Skin of body (tissue), 3 donors: ENCODE measurements at places on chromosomes 16 and 17.
A peak's percentile ranks its signal among the peaks of the same experiment; 100 is the strongest.

DNA sequence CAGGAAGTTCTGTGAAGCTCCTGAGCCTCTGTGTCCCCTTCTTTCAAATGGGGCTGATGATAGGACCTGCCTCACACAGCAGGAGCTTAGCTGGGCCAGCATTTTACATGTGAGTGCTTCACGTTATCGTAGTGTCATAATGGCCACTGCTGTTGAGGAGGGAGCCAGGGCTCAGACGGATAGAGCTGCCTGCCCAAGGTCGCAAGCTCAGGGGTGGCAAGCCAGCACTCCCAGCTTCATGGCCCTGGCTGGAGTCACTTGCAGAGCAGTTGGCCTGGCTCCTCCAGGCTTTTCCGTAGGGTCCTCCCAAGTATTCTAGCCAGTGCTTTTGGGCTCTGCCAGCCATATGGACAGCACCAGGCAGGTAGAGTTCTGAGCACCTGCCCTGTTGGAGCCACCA, 115.1 kb downstream of the SOCS1 start:
- DNase-seq: no peak

DNA sequence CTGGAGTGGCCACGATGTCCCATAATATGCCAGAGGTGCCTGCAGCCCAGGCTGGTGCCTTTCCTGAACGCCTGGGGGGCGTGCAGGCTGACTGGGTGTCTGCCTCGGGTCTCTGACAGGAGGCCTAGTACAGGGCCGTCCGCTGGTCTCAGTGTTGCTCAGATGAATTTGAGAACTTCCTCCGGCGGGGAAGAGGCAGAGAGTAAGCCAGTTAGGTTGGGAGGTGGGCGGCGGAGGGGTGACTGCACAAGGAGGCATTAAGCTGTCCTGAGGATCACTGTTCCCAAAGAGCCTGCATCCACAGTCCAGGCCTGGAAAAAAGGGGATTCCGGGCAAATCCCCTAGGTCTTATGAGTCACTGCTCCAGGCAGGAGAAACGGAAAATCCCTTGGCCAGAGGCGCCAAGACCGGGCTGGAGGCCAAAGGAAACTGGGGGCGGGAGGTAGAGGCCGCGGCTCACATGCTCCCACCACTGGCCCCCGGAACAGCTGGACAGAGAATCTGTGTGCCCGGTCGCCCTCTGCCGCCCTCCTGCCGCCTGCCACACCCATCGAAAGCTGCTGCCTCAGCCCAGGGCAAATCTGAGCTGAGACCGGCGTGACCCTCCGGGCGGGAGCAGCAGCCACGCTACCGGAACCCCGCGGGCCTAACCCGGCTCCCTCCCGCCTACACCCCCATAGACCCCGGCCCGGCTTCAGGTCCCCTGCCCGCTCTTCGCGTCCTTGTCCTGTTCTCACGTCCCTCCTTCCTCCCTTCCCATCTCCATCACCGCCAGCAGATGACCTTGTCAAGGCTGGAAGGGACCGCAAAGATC, 1.2 kb downstream of the TRIM47 start:
- DNase-seq: peak; percentile 84

DNA sequence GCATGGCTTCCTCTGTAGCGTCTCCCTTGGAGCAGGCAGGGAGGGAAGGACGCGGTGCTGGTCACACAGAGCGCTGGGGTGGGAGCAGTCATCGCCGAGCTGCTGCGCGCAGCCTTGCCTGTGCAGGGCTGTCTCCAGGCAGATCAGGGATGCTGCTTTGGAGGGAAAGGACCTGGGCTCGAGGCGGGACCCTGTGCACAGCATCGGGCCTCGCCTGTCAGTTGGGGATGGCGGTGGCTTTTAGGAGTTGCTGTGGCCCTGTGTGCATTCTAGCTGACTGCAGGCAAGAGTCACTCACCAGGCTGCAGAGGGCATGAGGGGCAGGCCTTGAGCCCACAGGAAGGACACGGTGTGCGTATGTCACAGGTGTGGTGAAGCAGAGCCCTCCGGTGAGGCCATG, 10.1 kb downstream of the ACSF3 start:
- no peak for DNase-seq

DNA sequence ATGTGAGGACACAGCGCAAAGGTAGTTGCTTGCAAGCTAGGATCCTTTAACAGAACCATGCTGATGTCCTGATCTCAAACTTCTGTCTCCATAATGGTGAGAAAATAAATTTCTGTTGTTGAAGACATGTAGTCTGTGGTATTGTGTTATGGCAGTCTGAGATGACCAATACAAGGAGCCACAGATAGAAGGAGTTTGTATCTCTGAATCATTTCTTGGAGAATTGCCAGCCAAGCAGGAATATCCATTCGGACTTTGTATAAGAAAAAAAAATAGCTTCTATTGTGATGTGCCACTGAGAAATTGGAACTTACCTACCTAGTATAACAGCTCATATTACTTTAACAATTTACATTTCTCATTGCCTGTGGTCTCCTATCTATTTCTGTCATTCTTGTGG, 447.6 kb upstream of the CA10 start:
- DNase-seq: no peak

- DNase-seq: no peak
Measured at GRCh38 chr16:54591816-54592246, 305.2 kb upstream of the IRX3 start.

DNA sequence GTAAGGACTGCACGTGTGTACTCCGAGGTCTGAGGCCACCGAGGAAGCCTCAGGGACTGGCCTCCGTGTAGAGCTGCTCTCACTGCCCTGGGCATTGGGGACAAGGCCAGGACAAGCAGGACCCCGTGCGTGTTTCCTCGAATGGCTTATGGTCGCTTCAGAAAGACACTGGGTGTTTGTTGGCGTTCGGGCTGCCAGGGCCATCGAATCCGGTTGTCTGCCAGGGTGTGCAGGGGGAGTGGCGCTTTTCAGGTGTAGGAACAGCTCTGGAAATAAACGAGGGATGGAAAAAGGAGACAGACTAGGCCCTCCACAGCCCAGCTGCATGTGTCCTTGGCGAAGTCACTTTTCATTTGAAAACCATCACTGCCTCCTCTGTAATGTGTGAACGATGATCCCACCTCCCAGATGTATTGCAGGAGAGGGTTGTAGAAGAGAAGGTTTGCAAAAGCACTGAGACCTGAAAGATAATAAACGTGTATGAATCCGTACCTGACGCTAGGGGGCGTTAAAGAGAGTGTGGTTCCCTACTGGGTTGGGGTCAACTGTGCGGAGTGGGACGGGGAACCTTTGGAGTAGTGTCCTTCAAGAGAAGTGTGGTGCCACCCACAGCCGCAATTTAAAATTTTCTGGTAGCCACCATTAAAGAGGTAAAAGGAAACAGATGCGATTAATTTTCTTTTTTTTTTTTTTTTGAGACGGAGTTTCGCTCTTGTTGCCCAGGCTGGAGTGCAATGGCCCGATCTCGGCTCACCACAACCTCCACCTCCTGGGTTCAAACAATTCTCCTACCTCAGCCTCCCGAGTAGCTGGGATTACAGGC, 2.1 kb upstream of the ZSCAN10 start:
- no peak for DNase-seq

DNA sequence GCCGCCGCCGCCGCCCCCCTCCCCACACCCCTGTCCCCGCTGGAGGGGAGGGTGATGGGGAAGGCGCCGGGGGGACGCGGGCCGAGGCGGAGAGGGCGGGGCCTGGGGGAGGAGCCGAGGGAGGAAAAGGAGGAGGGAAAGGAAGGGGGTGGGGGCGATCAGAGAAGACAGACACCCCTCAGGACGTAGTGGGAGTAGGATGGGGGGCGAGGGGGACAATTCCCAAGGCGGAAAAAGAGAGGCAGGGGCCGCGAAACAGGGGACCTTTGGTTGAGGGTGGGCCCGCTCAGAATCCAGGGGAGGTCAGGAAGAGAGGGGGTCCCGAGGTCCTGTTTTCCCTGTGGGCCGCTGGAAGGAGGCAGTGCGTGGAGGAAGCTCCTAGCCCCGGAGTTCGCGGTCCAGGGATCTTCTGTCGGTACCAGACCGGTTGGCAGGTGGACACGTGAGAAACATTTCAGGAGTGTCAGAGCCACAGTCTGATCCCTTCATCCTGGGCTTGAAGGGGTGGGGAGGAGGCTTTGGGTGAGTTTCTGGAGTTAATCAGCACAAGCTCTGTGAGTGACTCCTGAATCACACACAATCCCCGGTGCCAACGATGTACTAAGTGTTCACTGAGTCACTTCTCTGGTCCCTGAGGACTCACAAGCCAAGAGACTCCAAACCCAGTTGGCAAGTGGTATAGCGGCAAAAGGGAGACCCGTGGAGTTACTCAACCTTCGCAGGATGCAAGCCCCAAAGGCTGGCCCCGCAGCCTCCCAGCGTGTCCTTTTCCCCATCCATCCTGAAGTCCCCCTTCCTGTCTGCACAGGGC, at the start of gene XYLT1:
XYLT1 (minus strand) TSS at position 53 of the 811 bp plus-strand sequence. CDS start 164 bp downstream, outside the sequence.
- DNase-seq: peak; percentile 57

GRCh38 chr17:60934723-60935122, 257.1 kb downstream of the BCAS3 start:
- DNase-seq: no peak

DNA sequence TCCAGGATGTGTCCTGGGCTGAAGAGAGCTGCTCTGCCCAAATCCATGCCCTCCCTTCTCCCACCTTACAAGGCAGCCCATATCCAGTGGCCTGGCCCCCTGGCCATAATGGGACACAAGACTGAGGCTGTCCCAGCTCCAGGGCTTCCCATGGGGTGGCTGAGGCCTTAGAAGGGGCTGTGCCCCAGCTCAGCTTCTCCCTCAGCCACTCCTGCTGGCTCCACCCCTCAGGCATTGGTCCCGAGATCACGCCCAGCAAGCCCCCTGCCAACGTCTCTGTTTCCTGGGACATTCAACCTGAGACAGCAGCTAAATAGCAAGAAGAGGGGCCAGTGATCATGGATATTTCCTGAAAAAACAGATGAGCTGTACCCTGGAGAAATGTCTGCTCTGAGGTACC, 43.3 kb downstream of the ARHGAP27 start:
- DNase-seq: no peak

- DNase-seq: no peak
Measured at GRCh38 chr17:27982688-27983087, 59.8 kb upstream of the NLK start.

DNA sequence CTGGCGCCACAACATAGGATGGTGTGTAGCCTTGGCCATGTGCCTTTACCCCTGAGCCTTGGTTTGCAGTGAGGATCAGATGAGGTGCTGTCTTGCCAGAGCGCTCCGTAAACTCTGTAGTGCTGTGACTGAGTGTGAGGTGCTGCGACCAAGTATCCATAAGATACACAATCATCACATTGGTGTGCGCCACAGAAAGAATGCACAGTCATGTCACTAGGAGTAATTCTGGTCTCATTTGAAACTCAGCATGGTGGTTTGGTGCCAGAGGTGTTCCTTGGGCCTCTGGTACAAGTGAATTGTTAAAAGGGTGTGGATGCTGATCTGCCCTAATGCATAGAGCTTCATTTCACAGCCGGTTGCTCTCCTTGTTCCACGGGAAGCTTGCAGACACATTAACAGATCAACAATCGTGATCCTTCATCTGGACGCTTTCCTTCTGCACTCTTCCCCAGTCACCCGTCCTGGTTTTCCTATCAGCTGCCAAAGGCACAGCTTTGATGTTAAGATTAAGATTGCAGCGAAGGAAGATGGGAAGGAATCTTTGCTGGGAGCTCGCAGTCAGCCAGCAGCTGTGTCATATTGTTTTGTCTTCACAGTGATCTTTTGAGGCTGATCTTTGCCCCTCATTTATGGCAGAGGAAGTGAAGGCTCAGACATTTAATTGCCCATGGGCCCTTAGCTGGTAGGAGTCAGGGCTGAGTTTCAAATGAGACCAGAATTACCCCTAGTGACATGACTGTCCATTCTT, 79.1 kb downstream of the KSR1 start:
- no peak for DNase-seq

DNA sequence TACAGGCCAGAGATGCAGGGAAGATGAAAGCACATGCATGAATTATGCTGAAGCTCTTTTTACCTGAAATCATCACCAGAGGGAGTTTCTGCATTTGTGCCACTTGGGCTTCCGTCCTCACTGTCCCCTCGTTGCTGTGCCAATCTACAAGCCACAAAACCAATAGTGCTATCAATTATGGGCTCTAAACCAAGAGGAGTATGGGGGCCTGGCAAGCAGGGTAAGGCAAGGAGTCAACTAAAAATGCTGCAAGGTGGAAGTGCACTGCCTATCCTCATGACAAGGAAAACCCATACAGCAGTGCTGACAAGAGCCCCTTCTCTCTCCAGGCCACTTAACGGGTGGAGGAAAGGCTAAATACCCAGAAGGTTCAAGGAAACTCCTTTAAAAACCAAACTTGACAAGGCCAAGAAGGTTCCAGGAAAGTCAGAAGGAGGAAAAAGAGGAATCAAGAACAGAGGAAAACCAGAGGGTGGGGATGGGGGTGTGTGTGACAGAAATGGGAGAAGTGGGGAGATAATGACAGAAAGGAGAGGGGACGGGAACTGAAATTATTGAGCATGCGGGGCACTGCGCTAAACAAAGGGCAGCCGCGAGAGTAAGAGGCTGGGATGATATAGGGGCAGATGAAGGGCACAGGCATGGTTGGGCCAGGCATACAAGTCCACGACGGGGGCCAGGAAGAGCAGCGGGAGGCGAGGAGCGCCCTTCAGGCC, 674 bp downstream of the C17orf75 start:
- no peak for DNase-seq

GRCh38 chr17:31679667-31680066, 179.4 kb downstream of the COPRS start:
- DNase-seq: no peak

DNA sequence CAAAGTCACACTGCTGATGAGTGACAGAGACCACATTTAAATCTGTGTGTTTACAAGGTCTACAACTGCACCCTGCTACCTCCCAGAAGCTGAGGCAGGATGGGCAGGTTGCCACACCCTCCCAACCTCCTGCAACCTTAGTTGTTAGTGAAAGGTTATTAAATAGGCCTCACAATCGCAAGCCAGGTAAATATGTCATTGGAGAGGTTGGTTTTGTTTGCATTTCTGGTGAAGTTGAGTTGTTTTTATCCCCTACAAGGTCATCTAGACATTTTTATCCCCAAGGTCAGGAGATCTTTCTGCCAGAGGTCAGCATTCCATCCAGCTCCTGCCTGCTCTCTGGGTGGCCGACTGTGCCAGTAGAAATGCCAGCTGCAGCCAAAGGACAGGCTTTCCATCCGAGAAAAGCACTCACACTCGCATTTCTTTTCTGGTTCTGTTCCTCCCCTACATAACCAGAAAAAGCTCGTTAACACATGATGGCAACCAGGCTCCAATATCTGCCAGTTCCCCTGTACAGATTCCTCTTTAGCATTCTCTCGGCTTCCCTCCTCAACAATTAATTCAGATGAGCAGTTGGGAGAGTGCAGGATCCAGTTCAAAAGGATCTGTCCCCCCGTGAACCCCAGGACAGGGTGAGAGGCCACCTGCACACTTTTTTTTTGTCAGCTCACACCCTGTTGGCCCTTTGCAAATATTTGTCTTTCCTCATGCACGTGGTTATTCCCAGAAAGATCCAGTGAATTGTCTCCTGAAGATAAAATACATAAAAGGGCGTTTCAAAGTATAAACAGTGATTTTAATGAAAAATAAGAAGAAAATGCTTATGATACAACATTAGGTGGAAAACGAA, 562.8 kb downstream of the MAF start:
- no peak for DNase-seq

DNA sequence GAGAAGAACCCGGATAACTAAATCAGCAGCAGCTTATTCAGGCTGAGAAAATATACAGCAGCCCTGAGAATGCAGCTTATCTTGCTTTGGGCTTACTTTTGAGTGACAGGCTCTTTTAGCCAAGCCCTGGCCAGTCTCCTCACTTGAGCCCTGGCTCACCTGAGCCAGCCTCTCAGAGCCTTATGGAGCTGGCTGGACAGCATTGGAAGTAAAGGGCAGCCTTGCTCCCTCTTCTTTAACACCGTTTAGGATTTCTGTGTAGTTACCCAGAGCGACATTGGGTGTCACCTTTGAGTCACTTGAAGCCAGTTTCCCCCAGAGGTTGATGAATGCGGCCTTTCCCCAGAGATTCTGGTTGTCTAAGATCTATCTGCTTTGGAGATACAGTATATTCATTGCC, 7.7 kb upstream of the NPIPB2 start:
- DNase-seq: no peak
